ENCODE measurements at places on chromosomes 6 and 20. TPM values are rescaled to one million over a fixed set of nuclear protein-coding genes. Genes with fewer than 3 reads are reported as not detected.

Gene FGD2
- not detected for total RNA-seq

Gene ADGB
- total RNA-seq, result not detected

Gene DEFB124
- not detected for total RNA-seq

Gene DLK2
- total RNA-seq, result 2.2 TPM

Gene TBC1D22B
- total RNA-seq, result 10.2 TPM

Gene OPRM1
- total RNA-seq, result not detected

Gene SLC13A3
- 5.8 TPM for total RNA-seq

Gene PAK5
- total RNA-seq, result 6.8 TPM

Gene AP5S1
- 8.1 TPM for total RNA-seq

Gene HLA-DRB1
- total RNA-seq, result 0.34 TPM

Gene PTCRA
- not detected for total RNA-seq

Gene TDRD6
- 0.64 TPM for total RNA-seq

Gene TSHZ2
- 10.0 TPM for total RNA-seq
